CD4-positive, alpha-beta T cell (primary cell): ENCODE measurements at places on chromosomes 7 and 10.

DNA sequence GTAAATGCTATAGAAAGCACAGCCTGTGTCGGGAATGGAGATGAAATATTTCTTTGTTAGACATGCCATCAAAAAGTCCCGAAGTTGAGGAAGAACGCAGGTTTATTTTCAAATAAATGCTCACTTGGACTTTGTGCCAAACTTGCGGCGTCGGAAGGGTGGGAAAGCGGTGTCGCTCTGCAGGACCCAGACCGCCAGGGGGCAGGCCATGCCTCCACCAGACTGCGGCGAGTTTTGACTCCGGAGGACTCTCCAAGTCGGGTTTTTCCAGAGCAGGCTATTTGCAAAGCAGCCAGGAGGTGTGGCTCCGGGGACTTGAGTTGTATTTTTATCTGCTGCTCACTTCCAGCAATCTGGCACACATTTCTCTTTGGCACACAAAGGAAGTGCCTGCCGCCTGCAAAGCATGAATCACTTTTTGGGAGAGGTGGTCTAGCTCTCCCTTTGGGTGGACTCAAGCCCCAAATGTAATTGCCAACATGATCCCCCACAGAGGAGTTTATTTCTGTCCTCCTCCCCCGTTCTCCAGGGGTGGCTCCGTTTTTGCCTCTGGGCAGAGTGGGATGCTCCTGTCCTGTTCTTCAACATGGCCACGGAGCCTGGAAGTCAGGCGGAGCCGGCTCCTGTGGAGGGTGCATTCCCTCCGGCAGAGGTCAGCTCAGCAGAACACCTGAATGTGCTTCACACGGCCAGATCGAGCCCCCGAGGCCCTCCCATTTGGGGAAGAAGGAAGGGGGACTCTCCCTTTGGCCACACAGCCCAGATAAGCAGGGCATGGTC is 82.3 kb upstream of the GPR26 start:
- DNase-seq = no peak

- DNase-seq = no peak
These were observed 13.2 kb upstream of the CCDC172 start for GRCh38 chr10:116311016-116311415.

GRCh38 chr7:150335108-150335773 is 6.2 kb downstream of the RARRES2 start:
- DNase-seq = no peak

- DNase-seq = no peak
These were observed 9.5 kb downstream of the GPR146 start for GRCh38 chr7:1053816-1054370.

GRCh38 chr7:141663081-141663849 is 38.7 kb downstream of the DENND11 start:
- no peak for DNase-seq
